ENCODE measurements at places on chromosomes 2 and 18.

- DNase-seq, result no peak
Observed at GRCh38 chr18:74402806-74403433, 54.2 kb downstream of the DIPK1C start.

DNA sequence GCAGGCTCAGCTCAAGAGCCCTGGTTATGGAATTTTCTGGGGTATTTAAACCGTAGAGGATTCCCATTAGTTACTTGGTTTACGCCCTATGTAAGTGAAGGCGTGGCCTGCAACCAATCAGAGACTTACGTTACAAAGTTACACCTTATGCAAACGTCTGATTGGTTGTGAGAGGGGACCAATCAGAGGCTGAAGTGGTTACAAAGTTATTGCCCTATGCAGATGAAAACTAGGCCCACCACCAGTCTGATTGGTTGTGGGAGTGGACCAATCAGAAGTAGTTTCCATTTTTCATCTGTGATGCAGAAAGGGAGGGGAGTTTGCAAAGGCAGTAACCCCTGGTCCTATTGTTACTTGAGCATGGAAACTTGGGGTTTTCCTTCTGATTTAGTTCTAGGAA is 49.1 kb downstream of the DLGAP1 start:
- no peak for DNase-seq

- DNase-seq, result no peak
Observed at GRCh38 chr2:64915510-64915900, 73.7 kb upstream of the SLC1A4 start.

DNA sequence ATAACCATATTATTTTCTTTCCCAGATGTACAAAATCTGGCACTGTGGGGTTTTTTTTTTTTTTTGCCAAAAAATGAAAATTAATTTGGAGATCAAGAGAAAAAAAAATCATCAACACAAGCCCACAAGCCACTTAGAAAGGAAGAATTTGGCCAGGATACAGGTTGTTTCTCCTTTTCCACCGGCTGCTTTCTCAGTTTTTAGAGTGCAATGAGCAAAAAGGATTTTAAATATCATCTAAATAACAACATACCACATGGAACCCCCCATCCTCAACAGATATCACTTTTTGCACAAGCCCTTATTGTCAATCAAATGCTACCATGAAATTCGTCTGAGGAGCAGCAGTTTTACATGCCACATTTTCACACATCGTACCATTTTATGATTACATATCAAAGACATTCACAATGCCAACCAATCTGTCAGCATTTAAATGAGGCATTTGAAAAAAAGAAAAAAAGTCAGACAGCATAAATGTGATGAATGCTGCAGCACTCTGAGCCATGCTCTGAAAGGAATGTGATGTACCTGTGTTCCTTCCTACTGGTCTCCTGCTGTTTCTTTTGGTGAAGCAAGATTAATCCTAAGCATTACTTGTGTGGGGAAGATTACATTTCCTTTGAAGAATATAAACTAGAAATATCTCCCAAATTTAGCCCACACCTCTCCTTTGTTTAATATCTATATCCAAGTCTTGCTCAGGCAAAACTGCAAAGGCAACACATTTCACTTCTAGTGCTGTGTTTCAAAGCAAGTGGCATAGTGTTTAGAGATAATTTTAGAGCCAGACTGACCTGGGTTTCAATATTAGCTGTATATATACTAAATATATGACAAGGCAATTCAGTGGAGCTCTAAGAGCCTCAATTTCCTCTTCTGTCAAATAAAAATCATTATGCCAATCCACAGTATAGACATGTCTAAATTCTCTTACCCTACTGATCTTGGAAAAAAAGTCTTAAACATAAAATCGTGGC is 391.3 kb downstream of the CMPK2 start:
- no peak for DNase-seq

DNA sequence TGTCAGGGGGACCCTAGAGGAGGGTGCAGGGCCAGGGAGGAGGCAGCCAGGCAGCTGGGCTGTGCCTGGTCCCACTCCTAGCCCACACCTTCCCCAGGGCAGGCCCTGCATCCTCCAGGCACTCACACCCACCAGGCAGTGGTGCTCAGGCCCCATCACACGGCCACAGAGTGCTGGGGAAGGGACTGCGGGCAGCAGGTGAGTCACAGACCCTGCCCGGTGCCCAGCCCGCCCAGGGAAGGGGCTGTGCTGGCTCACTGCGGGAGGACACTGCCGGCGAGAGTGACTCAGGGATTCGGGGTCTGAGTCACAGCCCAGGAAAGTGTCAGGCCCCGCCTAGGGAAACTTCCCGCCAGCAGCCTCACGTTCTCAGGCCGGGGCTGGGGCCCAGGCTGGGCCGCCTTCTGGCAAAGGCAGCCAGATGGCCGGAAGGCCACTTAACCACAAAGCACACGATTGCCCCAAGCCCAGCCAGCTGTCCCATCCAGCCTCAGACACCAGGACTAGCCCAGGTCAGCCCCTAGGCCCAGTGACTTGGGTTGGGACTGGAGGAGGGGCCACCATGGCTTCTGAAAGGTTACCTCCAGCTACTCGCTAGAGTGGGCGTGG is 42.2 kb downstream of the BIN1 start:
- DNase-seq, result peak; percentile 59

- no peak for DNase-seq
Observed at GRCh38 chr18:6719910-6720683, 9.4 kb upstream of the ARHGAP28 start.

GRCh38 chr2:178238154-178238521 is 43.8 kb downstream of the OSBPL6 start:
- no peak for DNase-seq

DNA sequence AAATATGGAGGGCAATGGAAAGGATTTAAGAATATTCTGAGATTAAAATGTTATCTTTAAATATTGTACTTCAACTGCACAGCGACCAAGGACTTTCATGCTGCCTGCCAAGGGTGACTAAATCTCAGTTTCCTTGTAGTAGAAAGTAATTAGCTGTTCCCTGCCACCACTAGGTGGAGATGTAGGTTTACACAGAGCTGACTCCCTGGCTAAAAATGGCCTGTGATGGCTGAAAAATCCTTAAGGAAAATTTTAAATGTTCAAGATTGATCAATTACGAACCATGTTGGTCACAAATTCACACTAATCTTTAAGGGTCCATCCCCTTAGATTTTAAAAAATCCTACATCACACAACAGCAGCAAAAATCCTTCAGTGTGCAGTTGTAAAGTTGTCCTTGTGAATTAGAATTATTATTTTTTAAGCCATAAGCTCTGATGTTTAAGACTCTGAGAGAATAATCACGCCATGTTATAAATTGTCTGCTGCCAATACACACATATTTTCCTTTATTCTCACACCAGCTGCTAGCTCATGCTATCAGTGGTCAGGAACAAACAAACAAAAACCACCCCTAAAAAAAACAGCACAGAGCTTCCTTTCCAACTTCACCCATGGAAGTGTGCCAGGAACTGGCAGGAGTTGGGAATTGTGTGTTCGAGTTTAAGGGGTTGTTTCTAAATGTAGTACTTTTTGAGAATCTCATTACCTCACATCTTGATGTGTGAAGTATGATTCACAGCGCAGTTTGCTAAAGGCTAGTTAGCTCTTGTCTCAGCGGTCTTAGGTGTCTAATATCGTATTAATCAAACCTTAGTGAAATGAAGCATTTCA is 399.8 kb downstream of the TMEM182 start:
- DNase-seq, result no peak

GRCh38 chr2:229392196-229392595 is 121.1 kb upstream of the PID1 start:
- no peak for DNase-seq

GRCh38 chr2:39686456-39686855 is 20.7 kb downstream of the TMEM178A start:
- DNase-seq, result no peak

DNA sequence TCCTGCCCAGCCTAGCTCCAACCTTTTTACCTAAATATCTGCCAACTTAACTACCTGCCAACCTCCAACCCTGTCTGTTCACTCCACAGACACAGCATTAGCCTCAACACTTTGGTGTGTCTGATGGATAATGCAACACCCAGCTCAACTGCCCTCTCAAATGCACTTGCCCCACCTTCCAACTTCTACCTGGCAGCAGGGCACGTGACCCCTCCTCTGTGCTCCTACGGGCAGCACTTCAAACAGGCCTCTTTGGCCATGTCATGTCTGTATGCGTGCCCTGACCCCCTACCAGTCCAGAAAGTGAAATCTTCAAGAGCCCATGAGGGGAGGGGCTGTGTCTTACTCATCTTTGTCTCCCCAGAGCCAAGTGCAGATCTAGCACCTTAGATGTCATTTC is 25.5 kb downstream of the RNF149 start:
- DNase-seq, result no peak

GRCh38 chr2:149375801-149376361 is 45.5 kb downstream of the LYPD6 start:
- no peak for DNase-seq

GRCh38 chr2:239831001-239831731 is 194.0 kb downstream of the NDUFA10 start:
- DNase-seq, result no peak

- no peak for DNase-seq
Observed at GRCh38 chr2:159396799-159397198, 110.3 kb upstream of the WDSUB1 start.

DNA sequence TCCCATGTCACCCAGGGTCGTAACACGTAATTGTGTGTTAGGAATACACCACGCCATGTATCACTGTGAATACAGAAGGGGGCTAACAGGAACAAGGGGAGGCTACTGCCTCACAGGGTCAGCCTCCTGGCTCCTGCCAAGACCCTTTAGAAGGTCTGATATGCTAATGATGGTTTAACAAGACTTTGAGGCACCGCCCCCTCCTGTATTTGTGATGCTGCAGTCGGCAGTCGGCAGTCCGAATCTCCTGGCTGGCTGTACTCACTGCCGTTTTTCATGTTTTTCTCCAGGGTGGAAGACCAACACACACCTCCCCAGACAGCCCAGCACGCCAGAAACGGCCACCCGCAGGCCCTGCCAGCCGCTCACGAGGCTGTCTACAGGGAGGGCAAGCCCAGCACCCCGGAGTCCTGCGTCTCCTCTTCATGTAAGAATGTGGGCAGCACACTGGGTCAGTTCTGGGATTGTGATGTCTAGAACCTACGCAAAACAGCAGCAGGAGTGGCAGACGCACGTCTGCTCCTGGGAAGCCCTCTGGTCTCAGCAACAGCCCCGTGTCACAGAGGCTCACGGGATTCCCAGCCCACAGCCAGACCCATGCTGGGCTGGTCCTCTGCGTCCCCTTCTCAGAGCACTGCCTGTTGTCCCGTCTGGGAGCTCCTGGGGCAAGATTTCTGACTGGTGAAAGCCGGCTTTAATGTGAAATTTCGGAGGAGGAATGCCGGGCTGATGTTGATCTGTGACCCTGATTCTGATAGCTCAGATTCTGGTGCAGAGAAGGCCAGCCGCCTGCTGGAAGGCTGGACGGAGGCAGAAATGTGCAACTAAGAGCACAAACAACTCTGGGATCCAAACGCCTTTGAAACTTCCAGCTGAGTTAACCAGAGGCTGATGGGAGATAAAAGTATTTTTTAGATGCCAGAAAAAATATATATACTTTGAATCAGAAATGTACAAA is 39.7 kb upstream of the B3GNT7 start:
- no peak for DNase-seq

GRCh38 chr2:58047373-58047935 is 848 bp downstream of the VRK2 start:
- DNase-seq, result no peak

DNA sequence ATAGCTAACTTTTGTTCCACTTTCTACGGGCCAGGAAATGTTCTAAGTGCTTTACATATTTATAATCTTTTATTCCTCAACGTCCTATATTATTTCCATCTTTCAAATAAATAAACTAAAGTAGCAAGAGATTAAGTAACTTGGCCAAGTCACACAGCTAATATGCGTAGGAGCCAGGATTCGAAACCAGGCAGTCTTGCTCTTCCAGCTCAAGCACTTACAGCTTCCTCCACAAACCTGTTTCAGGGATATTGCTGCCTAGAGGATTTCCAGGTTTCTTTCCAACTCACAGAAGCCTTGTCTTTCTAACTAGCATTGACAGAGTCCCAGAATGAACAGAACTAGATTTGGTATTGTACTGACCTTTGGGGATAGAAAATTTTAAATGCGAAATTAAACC is 102.5 kb downstream of the FIGN start:
- DNase-seq, result no peak

GRCh38 chr2:120224735-120225548 is 1.7 kb upstream of the TMEM185B start:
- no peak for DNase-seq

GRCh38 chr2:37797081-37797480 is 125.6 kb upstream of the CDC42EP3 start:
- DNase-seq, result no peak

DNA sequence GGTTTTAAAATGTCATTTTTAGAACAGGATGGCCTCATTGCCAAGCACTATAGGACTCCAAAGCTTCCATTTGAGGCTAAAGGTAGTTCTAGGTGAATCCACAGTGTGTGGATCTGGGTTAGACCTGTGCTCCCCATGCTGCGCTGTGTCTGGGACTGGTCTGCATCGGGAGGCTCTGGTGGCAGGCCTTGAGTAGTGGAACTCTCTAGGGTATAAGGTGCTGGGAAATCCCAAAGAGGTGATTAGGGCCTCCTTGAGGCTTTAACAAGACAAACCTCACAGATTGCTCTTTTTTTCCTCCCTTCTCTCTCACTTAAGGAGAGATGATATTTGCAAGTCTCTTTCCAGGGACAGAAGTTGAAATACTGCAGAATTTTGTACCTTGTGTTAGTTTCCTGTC is 9.3 kb downstream of the SEC11C start:
- no peak for DNase-seq

- DNase-seq, result no peak
Observed at GRCh38 chr2:170208967-170209366, 31.0 kb downstream of the MYO3B start.

DNA sequence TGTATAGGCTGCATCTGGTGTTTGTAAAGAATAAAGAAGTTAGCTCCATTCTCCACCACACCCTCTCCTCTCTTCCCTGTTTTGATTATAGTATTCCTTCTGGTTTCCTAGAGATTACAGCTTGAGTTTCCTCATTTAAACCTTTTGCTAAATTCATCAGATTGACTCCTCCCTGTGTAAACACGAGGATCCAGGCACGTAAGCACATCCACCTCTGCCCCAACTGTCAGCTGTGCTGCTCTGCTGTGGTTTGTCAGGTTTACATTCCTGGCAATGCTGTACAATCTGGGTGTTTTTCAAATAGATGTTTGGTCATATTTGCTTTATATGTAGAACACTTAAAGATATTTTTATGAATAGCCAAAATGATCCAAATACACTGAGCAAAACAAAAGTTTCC is 302.8 kb downstream of the PTGR3 start:
- DNase-seq, result no peak

- no peak for DNase-seq
Observed at GRCh38 chr2:107028661-107029060, 142.7 kb upstream of the ST6GAL2 start.

GRCh38 chr2:19576411-19576810 is 218.0 kb upstream of the OSR1 start:
- DNase-seq, result no peak

DNA sequence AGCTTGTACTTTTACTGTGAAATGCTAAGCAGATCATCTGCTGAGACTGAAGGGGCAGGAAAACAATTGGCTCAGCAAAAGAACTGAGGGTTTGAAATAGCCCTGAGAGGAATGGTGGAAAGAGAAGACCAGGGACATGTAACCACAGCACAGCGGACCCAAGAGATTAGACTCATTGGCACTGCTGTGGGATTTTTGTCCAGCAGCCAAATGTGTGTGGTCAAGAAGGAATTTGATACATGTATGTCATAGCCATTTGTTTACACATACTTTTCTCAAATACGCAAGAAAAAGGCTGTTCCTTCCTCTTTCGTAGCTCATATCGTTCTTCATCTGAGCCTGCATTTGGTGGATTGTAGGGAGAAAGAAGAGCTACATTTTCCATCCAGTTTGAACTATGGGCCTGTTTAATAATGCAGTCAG is 73.8 kb downstream of the TRABD2A start:
- DNase-seq, result no peak

GRCh38 chr2:28587526-28588291 is 91.8 kb downstream of the PLB1 start:
- no peak for DNase-seq

All from activated CD4-positive, alpha-beta T cell treated with anti-CD3 and anti-CD28 coated beads, Interleukin-2, amount 50 U/mL, for 4 hours (primary cell).